SK-N-SH (cell line): ENCODE measurements at places on chromosomes 11 and 22. TPM values are rescaled to one million over a fixed set of nuclear protein-coding genes. Genes with fewer than 3 reads are reported as not detected.
A peak's percentile ranks its signal among the peaks of the same experiment; 100 is the strongest.

DNA sequence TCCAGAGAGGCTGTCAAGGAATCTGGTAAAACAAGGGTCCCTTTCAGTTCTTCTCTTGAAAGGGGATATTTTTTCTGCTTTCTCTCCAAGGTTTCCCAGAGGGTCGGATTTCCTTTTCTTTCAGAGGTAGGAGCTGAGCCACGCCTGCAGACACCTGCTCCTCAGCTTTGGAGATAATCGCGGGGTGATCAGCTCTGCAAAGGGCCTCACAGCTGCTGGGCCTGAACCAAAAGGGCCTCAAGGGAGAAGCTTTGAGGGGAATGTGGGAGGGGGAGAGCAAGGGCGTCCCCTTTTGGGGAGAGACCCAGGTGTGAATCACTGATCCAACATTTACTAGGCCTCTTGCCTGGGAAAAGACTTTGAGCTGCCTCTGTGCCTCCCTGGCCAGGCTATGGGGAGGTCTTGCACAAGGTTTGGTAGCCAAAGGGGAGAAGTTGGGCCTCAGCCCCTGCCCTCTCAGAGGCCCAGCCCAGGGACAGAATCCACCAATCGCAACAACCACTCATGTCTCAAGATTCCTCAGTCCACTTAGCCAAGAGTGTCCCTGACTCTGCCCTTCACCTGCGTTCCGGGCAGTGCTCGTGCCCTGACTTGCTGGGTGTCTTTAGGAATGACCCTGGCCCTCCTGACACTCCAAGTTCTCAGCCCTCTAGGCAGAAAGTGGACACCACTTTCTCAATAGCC lies 14.0 kb upstream of the TP53I11 start:
- no peak for DNase-seq

The MUC2 gene
- not detected in 2 replicates for polyA plus RNA-seq

DNA sequence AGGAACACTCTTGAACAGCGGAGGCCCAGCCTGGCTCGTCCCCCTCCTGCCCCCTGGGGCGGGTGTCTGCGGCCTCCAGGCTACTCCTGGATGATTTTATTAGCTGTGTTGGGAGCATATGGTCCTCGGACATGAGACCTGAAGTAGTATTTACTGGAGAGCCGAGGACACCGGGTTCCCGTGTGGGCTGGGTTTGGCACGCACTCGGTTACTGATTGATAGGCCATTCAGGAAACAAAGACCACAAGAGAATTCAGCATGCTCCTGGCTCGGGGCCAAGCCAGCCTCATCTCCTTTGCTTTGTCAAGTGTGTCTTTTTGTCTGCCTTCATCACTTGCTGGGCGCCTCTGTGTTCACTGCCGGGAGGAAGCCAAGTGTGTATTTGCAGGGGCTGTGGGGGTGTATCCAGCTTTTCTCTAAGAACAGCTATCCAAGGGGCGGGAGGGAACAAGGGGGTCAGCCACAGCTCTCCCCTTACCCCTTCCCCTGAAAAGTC lies 9.7 kb downstream of the FXYD2 start:
- no peak for DNase-seq

- no peak for DNase-seq
Observed at GRCh38 chr11:93589347-93589746, 46.2 kb upstream of the SMCO4 start.

DNA sequence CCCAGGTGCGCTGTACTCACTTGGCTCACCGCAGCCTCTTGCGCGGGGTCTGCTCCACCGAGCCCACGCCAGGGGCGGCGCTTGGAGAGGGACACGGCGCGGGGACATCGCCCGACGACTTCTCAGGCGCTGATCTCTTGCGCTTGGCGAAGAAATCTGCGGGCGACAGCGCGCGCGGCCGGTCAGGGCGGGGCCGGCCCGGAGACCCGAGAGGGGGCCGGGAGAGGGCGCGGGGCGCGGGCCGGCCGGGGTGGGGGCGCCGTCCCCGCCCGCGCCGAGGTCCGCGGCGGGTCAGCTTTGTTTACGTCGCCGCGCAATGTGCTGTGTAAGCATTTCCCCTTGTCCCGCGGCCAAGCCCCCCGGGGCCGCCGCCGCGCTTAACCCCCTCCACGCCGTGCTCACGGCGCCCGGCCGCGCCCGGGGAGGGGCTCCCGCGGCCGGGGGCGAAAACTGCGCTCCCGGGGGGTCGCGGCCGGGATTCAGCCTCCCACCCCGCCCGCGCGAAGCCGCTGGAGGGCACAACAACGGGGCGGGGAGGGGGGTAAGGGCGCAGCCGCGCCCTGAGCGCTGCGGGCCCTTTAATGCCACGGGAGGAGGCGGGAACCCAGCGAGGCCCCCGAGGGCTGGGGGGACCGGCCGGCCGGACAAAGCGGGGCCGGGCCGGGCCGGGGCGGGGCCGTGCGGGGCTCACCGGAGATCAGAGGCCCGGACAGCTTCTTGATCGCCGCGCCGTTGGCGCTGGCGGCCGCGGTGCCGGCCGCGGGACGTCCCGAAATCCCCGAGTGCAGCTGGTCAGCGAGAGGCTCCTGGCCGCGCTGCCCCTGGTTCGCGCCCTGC lies 1.4 kb downstream of the CDKN1C start:
- peak; percentile 79 for DNase-seq

DNA sequence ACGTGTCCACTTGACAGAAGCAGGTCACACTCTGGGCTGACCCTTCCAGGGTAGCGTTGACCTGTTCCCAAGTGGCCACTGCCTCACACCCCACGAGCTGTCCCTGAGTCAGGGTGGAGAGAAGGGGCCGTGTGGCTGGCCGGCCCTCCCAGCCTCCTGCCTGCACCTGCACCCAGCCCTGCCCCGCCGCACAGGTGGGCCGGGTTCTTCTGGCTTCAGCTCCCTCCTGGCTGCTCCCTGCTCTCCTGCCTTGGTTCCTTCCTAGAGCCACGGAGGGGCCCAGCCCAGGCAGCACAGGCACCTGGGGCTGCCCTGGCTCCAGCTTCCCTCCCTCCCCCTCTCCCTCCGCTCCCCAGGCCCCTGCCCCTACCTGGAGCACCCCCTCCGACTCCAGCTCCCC lies 42.3 kb downstream of the MOB2 start:
- DNase-seq = no peak

GRCh38 chr11:132147464-132147863 lies 777.0 kb downstream of the NTM start:
- no peak for DNase-seq

DNA sequence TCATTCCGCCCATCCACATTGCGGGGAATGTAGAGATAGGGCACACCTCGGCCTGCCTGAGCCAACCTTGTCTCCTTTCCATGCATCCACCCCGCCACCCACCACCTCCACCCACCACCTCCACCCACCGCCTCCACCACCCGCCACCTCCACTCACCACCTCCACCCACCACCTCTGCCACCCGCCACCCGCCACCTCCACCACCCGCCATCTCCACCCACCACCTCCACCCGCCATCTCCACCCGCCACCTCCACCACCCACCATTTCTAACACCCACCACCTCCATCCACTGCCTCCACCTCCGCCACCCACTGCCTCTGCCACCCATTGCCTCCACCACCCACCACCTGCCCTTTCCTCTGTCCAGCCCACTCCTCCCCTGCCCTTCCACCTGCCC lies 78.4 kb downstream of the IGLL1 start:
- DNase-seq = peak; percentile 40

The OR8G1 gene
- polyA plus RNA-seq = not detected in 2 replicates

- DNase-seq = no peak
Observed at GRCh38 chr11:42958635-42959034, 353.2 kb upstream of the API5 start.

DNA sequence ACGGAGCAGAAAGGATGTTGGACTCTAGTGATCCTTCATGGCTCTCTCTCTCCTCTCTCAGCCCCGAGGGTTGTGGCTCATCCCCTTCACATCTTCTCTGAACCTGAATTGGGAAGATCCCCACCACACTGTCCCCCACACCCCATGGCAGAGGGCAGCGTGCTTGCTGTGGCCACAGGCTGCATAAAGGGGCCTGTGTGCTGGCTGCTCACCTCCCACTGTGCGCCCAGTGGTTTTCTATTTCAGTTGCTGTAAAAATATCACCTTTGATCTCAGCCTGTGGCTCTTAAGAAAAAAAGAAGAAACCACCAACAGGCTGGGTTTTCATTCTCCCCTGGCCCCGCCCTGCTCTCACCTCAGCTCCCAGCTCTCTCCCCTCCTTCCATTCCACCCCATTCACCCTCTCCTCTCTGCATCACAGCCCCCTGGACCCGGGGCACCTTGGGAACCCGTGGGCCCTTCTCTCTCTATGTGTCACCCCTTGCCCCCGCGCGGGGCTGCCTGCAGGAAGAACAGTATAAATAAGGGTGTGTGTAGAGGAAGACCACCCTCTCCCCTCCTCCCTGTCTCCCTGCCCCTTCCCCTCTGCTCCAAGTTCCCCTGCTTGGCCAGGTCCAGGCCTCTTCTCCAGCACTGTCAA lies 25.8 kb upstream of the WNT11 start:
- no peak for DNase-seq

- DNase-seq = no peak
Observed at GRCh38 chr22:28920757-28921584, 37.6 kb downstream of the ZNRF3 start.

DNA sequence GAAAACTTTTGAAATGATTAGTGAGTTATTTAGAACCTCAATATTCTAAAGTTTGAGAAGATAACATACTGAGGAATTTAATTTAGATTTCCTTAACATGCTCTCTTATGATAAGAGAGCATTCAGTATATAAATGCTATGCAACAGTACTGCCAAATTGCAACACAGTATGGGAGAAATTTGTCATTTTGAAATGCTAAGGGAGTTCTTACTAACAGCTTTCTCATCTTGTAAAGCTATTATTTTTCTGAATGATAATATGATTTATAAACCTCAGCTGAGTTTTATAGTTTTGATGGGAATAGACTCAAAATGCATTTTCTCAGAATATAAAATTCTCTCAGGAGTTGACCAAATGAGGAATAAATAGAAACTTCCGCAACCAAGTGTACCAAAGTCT lies 108.4 kb downstream of the SPON1 start:
- no peak for DNase-seq

DNA sequence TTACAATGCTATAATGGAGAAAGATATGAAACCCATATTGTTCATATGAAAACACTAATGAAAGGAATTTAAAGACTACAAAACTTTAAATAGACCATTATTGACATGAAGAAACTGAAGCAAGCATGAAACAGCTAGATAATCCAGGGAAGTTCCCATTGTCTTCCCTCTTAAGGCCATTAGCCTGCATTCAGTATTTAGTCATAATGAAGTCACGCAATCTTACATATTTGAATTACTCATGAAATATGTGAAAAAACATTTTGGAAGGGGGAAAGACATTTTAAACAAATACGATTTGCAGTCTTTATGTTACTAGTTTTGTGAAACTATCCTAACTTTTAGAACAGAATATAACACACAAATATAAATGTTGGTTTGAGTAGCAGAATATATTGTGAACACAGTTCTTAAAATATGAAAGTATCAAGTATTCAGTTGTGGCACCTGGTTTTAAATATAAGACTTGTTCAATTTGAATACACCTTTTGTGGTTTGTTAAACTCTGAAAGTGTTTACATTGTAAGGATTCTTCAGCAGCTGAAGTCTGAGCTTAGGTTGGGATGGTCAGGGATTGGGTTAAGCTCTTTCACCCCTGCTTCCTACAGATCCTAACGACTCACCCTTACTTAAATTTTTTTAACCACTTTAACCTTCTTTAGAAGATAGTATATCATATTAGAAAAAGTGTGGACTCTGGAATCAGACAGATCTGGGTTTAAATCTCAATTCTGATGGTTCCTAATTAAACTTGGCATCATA lies 500.3 kb upstream of the TENM4 start:
- DNase-seq = no peak

- no peak for DNase-seq
Observed at GRCh38 chr22:39253435-39254070, 8.8 kb upstream of the PDGFB start.

DNA sequence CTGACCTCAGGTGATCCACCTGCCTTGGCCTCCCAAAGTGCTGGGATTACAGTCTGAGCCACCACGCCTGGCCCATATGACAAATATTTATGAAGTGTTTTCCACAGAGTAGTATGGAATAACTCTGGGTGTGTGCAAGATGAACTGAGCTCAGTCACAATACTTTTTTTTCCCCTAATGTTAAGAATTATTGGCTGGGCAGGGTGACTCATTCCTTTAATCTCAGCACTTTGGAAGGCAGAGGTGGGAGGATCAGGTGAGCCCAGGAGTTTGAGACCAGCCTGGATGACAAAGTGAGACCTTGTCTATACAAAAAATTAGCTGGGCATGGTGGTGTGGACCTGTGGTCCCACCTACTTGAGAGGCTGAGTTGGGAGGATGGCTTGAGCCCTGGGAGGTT lies 6.4 kb downstream of the PTPRJ start:
- DNase-seq = no peak

The PHETA2 gene
- polyA plus RNA-seq = 0.05 and 0.18 TPM in 2 replicates

DNA sequence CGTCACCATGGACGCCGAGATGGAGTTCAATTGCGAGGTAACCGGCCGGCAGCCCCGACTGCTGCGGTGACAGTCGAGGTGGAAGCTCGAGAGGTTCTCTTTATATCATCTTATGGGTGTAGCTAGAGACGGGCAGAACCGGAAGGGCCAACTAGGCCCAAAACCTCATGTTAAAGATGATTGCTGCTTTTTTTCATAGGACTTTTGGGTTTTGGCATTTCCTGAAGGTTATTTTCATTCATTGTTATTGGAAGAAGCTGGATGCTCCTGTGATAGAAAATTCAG lies 585 bp downstream of the NF2 start:
- DNase-seq = no peak

The DNAJB7 gene
- not detected in 2 replicates for polyA plus RNA-seq

The CD81 gene
- polyA plus RNA-seq = 373 and 517 TPM in 2 replicates

- DNase-seq = no peak
Observed at GRCh38 chr11:134464196-134464595, 52.2 kb upstream of the B3GAT1 start.

- no peak for DNase-seq
Observed at GRCh38 chr11:111765320-111765983, 737 bp downstream of the PPP2R1B start.

GRCh38 chr11:14232652-14233051 lies 126.3 kb downstream of the RRAS2 start:
- peak; percentile 33 for DNase-seq

GRCh38 chr11:107769189-107769588 lies 57.3 kb upstream of the SLN start:
- no peak for DNase-seq

The MUC5AC gene
- not detected in 2 replicates for polyA plus RNA-seq

DNA sequence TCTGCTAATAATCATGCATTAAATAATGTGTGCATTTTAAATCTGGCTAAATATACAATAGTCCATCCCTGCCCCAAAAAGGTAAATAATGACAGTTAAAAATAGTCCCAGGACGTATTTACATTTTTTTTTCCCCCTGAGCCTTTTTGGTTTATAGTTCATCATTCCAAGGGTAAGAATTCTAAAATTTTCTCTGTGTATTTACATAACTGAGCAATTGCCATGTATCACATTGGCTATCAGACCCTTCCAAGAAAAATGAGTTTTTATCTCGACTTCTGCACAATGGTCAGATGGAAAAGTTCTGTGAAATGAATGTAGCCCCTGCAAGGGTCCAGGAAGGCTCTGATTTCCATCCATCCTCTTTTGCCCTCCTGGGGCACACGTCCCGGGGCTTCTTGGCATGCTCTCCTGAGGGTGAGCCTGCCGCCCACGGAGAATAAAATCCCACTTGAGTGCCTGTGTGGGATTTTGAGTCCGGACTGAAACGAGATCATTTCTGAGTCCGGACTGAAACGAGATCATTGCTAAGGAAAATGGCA lies 94.1 kb upstream of the ANO1 start:
- DNase-seq = no peak

The RFPL2 gene
- polyA plus RNA-seq = 0.05 and 0.06 TPM in 2 replicates

GRCh38 chr11:102399189-102399588 lies 52.2 kb downstream of the BIRC2 start:
- DNase-seq = no peak
